ENCODE measurements at places on chromosomes 7 and 10. TPM values are rescaled to one million over a fixed set of nuclear protein-coding genes. Genes with fewer than 3 reads are reported as not detected.

PRSS37 gene
- total RNA-seq: not detected

GIMAP6 gene
- 28.2 TPM for total RNA-seq

NAPEPLD gene
- total RNA-seq: 7.2 TPM

ASB15 gene
- 0.15 TPM for total RNA-seq

TMEM130 gene
- 1.3 TPM for total RNA-seq

All from breast epithelium (tissue), 4 donors.